Lower lobe of right lung (tissue), 2 donors: ENCODE measurements at places on chromosomes 1 and 21. TPM values are rescaled to one million over a fixed set of nuclear protein-coding genes. Genes with fewer than 3 reads are reported as not detected.

- no peak for DNase-seq
- no peak overlapping the region for H3K4me3 ChIP-seq
- H3K27me3 ChIP-seq, result no peaks in the 10 kb centered on the region
- no peak overlapping the region for H3K27ac ChIP-seq
- no peaks in the 10 kb centered on the region for H3K36me3 ChIP-seq
These were observed 483.9 kb downstream of the PTPRC start for GRCh38 chr1:199122532-199123311.

- no peak overlapping the region for H3K27ac ChIP-seq
- no peak overlapping the region for H3K4me3 ChIP-seq
- no peaks in the 10 kb centered on the region for H3K4me1 ChIP-seq
These were observed 37.6 kb upstream of the HMGB4 start for GRCh38 chr1:33826311-33826710.

- peak; percentile 36 for DNase-seq
- H3K27ac ChIP-seq, result peak overlapping the region; percentile 46
- no peaks in the 10 kb centered on the region for H3K36me3 ChIP-seq
- H3K4me3 ChIP-seq, result no peak overlapping the region
These were observed 221.6 kb upstream of the VAMP3 start for GRCh38 chr1:7549277-7550161.

DNA sequence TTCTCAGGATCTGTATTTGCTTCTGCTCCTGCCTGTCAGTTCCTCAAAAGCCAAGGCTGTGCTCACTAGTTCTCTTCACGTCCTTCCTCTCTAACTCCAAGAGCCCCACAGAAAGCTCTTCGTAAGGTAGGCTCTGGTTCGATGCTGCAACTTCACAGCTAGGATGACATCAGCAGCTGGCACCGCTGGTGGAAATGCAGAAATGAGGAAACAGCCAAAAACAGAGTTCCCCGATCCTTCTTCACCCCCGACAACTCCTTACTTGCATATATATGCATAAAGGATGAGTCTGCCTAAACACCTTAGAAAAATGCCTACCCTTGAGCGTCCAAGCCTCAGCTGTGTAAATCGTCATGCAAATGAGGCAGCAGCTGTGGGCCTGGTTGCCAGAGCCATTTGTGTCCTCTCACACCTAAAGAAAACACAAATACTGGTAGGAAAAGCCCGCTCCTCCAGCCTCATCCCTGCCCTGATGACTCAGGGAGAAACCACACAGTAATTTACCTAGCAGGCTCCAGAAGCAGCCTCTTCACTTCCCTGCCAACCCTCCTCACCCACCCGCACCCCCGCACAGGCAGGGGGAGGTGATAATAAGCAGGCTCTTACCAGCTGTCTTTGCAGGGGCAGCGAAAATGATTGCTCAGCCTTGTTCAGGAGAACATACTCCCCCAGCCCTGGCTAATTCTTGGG, 28.2 kb downstream of the BATF3 start:
- H3K36me3 ChIP-seq, result no peaks in the 10 kb centered on the region
- DNase-seq, result peak; percentile 67
- H3K4me3 ChIP-seq, result no peak overlapping the region
- no peaks in the 10 kb centered on the region for H3K27me3 ChIP-seq

GRCh38 chr1:34366875-34367624, 190.3 kb downstream of the C1orf94 start:
- no peak for DNase-seq
- H3K4me1 ChIP-seq, result no peaks in the 10 kb centered on the region
- H3K27me3 ChIP-seq, result no peaks in the 10 kb centered on the region

GRCh38 chr1:154829062-154829461, 41.0 kb downstream of the KCNN3 start:
- H3K4me1 ChIP-seq, result peaks cover 10% of the 10 kb centered on the region
- H3K4me3 ChIP-seq, result no peak overlapping the region
- H3K36me3 ChIP-seq, result no peaks in the 10 kb centered on the region
- DNase-seq, result no peak

- H3K4me3 ChIP-seq, result no peak overlapping the region
- no peak for DNase-seq
- no peaks in the 10 kb centered on the region for H3K36me3 ChIP-seq
- no peak overlapping the region for H3K27ac ChIP-seq
These were observed 8.0 kb upstream of the FCAMR start for GRCh38 chr1:206978259-206978658.

GRCh38 chr1:168979276-168979675, 127.2 kb upstream of the ATP1B1 start:
- no peak overlapping the region for H3K4me3 ChIP-seq
- H3K4me1 ChIP-seq, result peaks cover 8% of the 10 kb centered on the region
- H3K27me3 ChIP-seq, result no peaks in the 10 kb centered on the region
- H3K36me3 ChIP-seq, result no peaks in the 10 kb centered on the region
- H3K27ac ChIP-seq, result no peak overlapping the region

DNA sequence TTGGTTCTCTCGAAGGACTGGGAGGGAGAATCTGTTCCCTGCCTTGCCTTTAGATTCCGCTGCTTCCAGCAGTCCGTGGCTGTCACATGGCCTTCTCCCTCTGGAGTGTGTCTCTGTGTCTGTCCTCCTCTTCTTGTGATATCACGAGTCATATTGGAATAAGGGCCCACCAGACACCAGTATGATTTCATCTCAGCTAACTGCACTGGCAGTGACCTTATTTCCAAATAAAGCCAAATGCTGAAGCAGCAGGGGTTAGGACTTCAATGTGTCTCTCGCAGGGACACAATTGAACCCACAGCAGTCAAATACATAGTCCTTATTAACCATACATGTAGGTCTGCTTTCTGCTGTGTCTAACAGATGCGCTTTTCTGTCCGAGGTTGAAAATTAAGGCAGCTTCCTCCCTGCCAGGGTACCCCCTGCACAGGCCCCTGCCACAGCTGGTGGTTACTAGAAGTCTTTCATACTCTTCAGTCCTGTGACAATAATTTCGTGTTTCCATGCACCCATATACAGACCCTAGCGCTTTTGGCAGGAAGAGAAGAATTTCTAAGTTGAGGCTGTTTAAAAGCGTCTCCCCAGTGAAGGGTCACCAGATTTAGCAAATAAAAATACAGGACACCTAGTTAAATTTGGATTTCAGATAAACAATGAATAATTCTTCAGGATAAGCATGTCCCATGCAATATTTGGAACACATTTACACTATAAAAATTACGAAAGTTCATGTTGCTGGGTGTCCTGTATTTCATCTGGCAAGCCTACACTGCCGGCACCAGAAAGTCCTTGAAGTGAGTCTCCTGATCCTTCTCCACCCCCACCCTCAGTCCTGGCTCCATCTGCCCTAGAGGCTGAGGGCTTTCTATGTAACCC, 182.1 kb downstream of the ETS2 start:
- H3K27me3 ChIP-seq, result no peaks in the 10 kb centered on the region
- no peak overlapping the region for H3K27ac ChIP-seq
- DNase-seq, result no peak
- no peak overlapping the region for H3K4me3 ChIP-seq

- no peaks in the 10 kb centered on the region for H3K36me3 ChIP-seq
- H3K4me3 ChIP-seq, result no peak overlapping the region
- DNase-seq, result no peak
- no peaks in the 10 kb centered on the region for H3K4me1 ChIP-seq
These were observed 15.3 kb upstream of the RGS8 start for GRCh38 chr1:182699393-182700350.

- peak; percentile 80 for DNase-seq
- no peaks in the 10 kb centered on the region for H3K36me3 ChIP-seq
- H3K4me1 ChIP-seq, result peaks cover 29% of the 10 kb centered on the region
- H3K27me3 ChIP-seq, result no peaks in the 10 kb centered on the region
- no peak overlapping the region for H3K4me3 ChIP-seq
These were observed 10.8 kb upstream of the DUSP12 start for GRCh38 chr1:161738627-161739287.

- H3K4me3 ChIP-seq, result no peak overlapping the region
- no peaks in the 10 kb centered on the region for H3K36me3 ChIP-seq
- peaks cover 6% of the 10 kb centered on the region for H3K27me3 ChIP-seq
- DNase-seq, result no peak
- no peaks in the 10 kb centered on the region for H3K4me1 ChIP-seq
- H3K27ac ChIP-seq, result no peak overlapping the region
These were observed 190.5 kb upstream of the C1orf174 start for GRCh38 chr1:4090556-4090955.

DNA sequence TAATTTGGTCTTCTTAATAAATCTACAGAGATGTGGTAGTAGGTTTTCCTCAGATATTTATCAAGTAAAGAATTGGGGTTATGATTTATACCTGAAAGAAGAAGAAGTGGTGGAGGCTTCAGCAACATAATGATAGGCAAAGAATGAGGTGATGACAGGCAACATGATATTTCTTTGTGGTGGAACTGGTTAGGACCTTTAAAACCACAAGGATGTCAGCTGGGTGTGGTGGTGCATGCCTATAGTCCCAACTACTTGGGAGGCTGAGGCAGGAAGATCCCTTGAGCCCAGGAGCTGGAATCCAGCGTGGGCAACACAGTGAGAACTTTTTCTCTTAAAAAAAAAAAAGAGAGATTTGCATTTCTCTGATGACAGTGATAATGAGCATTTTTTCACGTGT, 34.1 kb upstream of the COL11A1 start:
- no peak for DNase-seq
- H3K4me3 ChIP-seq, result no peak overlapping the region
- H3K36me3 ChIP-seq, result no peaks in the 10 kb centered on the region
- H3K4me1 ChIP-seq, result no peaks in the 10 kb centered on the region

GRCh38 chr1:201885531-201886075, 3.1 kb upstream of the SHISA4 start:
- H3K36me3 ChIP-seq, result no peaks in the 10 kb centered on the region
- H3K4me3 ChIP-seq, result no peak overlapping the region
- no peak for DNase-seq
- H3K27me3 ChIP-seq, result no peaks in the 10 kb centered on the region

DNA sequence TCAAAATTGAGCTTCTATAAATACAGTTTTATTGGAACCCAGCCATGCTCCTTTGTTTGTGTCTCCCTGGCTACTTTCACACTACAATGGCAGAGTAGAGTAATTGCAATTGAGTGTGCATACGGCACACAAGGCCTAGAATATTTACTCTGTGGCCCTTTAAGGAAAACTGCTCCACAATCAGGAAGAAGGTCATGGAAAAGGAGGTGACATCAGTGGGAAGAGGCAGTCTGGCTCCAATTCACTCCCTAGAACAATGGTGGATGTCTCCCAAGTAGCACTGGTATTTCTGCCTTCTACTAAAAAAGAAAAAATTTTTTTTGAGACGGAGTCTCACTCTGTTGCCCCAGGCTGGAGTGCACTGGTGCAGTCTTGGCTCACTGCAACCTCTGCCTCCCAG, 51.3 kb downstream of the KRTAP19-8 start:
- no peak overlapping the region for H3K27ac ChIP-seq
- H3K27me3 ChIP-seq, result no peaks in the 10 kb centered on the region
- no peak overlapping the region for H3K4me3 ChIP-seq
- DNase-seq, result no peak

DNA sequence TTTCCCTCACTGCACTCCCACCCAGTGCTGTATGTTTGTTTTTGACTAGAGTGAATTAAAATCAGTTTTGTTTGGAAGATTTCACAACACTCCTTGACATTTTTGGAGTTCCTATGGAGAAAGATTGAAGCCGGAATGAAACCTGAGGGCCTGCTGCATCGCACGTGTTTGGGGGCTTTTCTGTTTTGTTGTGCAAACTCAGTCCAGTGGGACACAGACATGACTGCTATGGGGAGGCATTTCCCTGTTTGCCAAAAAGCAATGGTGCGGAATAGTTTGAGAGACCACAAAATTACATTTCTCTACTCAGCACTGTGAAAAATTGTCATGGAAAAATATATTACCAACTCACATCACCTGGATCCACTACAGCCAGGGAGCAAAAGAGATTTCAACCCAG, 43.8 kb upstream of the KCNE2 start:
- H3K27me3 ChIP-seq, result peaks cover under 1% of the 10 kb centered on the region
- H3K4me3 ChIP-seq, result no peak overlapping the region
- no peak overlapping the region for H3K27ac ChIP-seq
- no peak for DNase-seq
- no peaks in the 10 kb centered on the region for H3K4me1 ChIP-seq

GRCh38 chr1:15837931-15838330, 9.6 kb upstream of the SPEN start:
- H3K4me3 ChIP-seq, result peak overlapping the region; percentile 67
- no peak for DNase-seq
- H3K36me3 ChIP-seq, result no peaks in the 10 kb centered on the region
- H3K27me3 ChIP-seq, result no peaks in the 10 kb centered on the region

DNA sequence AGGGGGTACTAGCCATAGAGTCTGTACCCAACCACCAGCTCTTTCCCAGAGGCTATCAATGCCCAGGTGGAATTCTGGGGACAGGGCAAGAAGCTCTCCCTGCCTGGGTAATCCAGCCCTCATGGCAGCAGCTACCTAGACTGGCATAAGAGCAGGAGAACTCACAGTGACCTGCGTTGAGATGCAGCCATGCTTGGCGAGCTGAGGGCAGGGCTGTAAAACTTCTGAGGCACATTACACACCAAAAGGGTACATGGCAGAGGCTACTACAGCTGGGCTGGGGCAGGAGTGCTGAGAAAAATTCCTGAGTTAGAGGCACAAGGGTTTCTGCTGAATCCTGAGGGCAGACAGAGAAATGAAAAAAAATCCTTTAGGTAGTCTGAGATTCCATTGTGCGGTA, 927.9 kb upstream of the B3GALT2 start:
- H3K27me3 ChIP-seq, result no peaks in the 10 kb centered on the region
- no peaks in the 10 kb centered on the region for H3K4me1 ChIP-seq
- no peak overlapping the region for H3K4me3 ChIP-seq
- no peak overlapping the region for H3K27ac ChIP-seq
- no peak for DNase-seq

GRCh38 chr1:235809688-235810397, 56.9 kb downstream of the LYST start:
- no peak overlapping the region for H3K4me3 ChIP-seq
- DNase-seq, result no peak

GRCh38 chr1:65964123-65964522, 171.4 kb downstream of the PDE4B start:
- no peaks in the 10 kb centered on the region for H3K27me3 ChIP-seq
- H3K27ac ChIP-seq, result no peak overlapping the region
- no peak for DNase-seq
- no peaks in the 10 kb centered on the region for H3K36me3 ChIP-seq
- no peak overlapping the region for H3K4me3 ChIP-seq

DNA sequence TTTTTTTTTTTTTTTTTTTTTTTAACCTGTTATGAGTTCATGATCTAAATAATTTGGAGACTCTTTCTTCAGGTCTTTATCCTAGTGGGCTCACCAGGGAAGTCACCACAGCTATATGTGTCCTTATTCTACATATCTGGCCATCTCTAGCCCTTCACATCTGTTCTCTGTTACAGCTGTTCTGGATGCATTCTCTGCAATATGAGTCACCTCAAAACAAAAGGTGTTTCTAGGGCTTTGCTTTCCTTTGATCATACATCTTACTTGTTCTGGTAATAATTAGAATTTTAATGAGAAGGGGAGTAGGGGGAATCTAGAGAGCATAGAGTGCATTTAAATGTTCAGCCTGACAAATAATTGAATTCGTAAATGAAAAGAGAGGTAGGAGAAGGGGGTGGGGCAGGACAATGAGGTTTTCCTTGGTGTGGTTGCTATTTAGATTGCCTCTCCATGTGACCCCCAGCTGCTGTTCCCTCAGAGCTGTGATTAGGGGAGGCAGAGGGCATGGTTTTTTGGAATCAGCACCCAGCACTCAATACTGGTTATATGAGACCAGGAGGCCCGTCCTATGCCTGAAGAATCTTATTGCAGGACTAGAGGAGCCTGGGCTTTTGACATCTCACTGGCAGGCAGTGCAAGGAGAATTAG, 8.0 kb downstream of the SYT6 start:
- DNase-seq, result no peak
- no peak overlapping the region for H3K27ac ChIP-seq
- H3K27me3 ChIP-seq, result peaks cover 36% of the 10 kb centered on the region
- no peaks in the 10 kb centered on the region for H3K36me3 ChIP-seq

Gene FMOD
- 28.9 TPM for total RNA-seq

Gene UBIAD1
- 10.5 TPM for total RNA-seq

Gene MAEL
- total RNA-seq, result not detected

Gene NGF
- 0.97 TPM for total RNA-seq

Gene FTCD
- 1.5 TPM for total RNA-seq

Gene PARS2
- total RNA-seq, result 3.3 TPM

Gene CD101
- total RNA-seq, result 105 TPM

Gene CFHR4
- total RNA-seq, result not detected
